MM.1S (cell line): ENCODE measurements at places on chromosomes 4 and X.

DNA sequence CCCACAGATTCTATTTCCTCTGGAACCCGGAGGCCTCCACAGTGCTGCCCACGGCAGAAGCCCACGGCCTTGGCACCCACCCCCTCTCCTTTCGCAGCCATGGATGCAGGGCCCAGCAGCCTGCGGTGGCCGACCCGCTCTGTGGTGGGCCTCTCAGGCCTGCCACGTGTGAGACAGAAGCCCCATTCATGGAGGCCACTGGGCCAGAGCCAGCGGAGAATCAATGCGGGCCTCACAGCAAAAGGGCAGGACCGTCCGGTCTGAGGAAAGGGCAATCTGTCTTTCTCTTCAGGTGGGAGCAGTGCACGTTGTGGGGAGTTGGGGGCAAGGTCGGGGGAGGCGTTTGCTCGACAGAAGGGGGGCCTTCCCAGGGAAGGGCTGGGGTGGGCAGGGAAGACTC lies 8.4 kb upstream of the HAUS7 start:
- no peak for DNase-seq

- DNase-seq: no peak
Measured at GRCh38 chr4:170818786-170819185, 729.0 kb upstream of the AADAT start.

- no peak for DNase-seq
Measured at GRCh38 chrX:110242371-110242770, 75.5 kb downstream of the AMMECR1 start.

- peak; percentile 73 for DNase-seq
Measured at GRCh38 chrX:37745354-37745753, 34.5 kb upstream of the CYBB start.

DNA sequence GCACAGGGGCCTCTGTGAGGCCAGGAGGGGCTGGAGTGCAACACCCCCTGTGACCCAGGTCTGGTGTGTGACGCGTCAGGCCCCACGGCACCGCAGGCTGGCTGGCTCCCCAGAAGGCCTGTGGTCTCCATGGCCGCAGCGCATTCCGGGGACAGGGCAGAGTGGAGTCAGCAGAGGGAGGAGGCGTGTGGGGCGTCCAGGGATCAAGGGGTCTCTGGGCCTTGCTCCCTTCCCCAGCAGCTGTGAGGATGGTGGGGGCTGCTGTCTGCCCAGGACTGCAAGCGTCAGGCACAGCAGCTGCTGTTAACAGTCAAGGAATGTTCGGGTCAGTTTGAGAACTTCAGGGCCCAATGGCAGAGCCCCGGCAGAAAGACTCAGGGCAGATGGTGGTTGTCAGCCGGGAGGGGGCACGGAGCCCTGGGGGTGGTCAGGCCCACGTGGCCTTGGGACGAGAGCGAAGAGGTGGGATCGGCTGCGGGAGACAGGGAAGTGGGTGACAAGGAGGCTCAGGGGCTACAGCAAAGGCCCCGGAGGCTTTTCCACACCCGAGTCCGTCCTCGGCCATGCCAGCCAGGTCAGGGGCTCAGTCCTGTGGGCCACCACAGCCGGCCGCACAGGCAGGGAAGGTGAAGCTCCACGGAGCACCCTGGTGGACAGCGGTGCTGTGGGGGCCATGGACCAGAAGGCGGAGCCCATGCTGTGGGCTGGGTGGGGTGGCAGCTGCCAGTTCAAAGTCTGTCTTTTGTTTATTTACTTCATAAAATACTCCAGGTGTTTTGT lies 18.3 kb downstream of the PCGF3 start:
- no peak for DNase-seq
